Activated CD8-positive, alpha-beta memory T cell treated with anti-CD3 and anti-CD28 coated beads for 1 hour (primary cell): ENCODE measurements at places on chromosomes 6 and 20.
A peak's percentile ranks its signal among the peaks of the same experiment; 100 is the strongest.

DNA sequence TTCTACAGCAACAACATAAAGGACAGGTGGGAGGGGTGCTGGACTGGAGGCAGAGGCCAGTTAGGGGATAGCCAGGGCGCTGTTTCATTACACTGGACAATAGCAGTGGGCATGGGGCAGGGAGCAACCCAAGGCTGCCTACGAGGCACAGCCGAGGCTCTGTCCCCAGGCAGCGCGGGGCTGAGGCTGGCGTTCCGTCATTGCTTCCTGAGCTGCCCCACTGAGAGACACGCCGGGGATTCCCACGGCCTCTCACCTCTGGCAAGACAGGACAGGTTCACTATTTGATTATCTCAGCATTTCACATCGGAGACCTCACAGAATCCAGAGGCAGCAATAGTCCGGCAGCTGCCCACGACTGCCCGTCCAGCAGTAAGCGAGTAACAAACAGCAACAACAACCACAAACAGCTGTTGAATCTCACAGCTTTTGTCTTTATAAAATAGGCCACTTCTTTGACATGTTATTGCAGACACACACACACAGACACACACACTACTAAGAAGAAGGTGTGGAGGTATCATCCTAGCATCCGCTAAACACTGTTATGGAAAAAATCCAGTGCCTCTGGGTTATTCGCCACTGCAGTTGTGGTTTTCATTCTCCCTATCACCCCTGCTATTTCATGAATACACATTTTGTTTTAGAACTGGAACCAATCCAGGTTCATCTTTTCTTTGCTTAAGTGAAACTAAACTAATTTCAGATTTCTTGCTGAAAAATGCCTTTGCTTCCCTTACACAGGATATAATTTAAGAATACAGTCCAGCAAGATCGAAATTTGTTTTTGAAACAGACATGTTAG, 19.5 kb downstream of the KIF25 start:
- DNase-seq: no peak

GRCh38 chr20:9600562-9600961, 86.2 kb downstream of the LAMP5 start:
- no peak for DNase-seq

DNA sequence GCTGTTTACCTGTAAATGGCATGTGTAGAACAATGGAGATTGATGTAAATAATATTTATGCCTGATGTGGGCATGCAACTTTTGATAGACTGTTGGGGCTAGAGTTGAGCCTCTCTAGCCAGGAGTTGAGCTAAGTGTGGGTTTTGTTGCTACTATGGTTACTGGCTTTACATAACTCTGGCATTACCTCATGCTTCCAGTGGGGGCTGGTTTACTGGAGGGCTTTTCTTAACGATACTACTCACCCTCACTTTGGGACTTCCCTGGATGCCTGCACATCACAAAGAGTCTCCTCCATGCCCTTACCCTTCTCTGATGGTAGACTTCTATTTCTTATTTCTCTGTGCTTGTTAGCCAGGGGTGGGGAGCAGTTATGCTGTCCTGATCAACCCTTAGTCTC, 524.6 kb upstream of the CDH4 start:
- no peak for DNase-seq

DNA sequence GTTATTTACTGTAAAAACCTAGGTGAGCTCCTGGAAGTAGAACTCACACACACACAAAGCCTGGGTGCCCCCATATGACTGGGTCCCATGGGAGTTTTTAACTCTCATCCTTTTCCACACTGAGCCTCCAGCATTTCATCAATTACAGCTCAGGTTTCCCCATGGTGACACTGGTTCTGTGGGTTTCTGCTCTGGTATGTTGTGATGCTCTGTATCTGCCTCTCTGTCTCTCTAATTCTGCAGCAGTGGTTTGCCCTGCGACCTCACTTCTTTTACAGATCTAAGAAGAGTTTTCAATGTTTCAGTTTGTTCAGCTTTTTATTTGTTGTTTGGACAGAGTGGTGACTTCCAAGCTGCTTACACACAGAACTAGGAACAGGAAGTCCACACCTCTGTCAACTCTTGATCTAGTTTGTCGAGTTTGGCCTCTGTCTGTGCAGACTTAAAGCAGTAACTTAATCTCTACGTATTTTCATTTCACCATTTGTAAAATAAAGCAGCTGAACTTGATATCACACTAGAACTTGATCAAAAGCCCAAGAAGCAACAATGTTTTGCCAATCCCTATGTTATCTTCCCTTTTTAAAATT, 554.3 kb downstream of the EPHA7 start:
- no peak for DNase-seq

DNA sequence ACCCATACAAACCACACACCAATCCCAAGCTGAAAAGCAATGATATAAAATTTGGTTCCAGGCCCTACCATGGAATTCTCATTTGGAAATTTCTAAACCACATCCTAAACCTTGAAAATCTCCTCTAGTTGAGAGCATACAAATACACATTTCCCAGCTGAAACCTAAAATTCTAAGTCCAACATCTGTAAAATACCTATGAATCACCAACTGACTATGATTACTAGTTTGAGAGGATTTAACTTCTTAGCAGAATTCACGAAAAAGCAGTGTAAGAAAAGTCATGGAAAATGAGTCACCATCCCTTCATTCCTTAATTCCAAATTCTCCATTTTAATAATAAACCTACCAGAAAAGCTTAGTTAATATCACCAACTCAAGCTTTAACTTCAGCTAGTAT, 15.4 kb downstream of the RANBP9 start:
- DNase-seq: no peak

DNA sequence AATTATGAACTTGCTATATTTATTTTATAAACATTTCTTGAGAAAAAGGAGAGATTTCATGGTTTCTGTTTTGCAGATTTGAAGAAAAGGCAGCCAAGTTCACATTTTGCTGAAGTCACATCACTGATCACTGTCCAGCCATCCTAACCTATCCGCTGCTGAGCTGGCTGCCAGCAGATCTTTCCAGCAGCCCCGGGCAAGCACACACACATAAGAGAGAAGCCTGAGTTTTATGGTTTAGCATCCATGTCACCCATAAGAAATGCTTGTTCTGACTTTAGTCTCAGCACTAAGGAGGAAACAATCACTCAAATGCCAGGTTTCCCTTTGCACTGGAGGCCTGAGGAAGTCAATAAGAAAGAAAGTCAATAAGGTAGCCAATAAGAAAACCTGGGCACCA, 287.1 kb downstream of the SMOC2 start:
- no peak for DNase-seq

DNA sequence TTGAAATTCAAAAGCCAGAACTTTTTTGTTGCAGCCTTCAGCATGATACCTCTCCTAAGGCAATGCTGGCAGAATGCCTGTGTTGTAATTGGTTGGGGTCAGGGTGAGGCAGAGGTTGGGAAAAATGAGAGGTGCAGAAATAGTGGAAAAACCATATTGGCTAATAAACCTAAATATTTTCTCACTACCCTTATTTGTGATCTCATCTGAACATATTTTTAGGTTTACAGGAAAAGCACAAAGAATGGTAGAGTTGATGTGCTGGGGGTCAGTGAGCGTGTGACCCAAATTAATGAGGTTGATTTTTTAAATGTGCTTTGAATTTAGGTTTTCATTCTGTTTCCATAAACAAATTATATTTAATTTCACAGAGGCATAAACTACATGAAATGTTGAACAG, 437.3 kb downstream of the HDGFL1 start:
- no peak for DNase-seq

- no peak for DNase-seq
These were observed 34.5 kb upstream of the FAM184A start for GRCh38 chr6:119112812-119113530.

DNA sequence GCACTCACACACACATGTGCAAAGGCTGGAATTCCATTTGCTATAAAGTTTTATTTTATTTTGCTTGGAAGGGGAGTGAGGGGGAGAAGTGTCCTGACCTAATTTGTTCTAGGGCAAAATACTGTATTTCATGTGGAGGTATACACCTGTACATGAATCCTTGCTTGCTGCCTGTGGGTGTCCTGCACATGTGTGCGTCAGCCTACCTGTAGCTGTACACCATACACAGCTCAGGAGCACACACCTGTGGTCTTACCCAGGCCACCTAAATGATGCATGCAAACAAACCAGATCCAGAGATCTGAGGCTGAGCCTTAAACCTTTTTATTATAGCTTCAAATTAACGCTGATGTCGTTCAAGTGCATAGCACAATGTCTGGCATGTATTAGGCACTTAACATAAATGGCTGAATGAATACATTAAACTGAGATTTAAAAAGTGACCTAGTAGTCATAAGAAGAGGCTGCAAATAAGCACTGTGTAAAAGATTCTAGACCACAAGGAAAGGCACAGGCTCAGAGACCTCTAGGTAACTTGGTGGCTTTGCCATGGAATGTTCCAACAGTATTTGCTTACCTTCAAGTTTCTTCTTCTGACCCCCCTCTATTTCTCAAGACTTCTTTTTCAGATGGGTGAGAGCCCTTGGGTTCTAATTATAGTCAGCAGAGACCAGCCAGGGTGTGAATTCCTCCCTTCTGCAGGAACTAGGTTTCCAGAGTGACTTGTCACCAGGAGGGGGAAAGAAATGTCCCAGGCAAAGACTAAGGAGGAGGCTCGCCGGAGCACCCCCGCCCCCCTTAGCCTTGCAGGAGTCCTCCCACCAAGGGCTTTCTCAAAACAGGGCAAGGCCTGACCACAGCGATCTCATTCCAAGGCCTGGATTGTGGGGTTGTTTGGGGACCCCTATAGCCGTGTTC, 13.4 kb downstream of the FOXC1 start:
- DNase-seq: no peak

DNA sequence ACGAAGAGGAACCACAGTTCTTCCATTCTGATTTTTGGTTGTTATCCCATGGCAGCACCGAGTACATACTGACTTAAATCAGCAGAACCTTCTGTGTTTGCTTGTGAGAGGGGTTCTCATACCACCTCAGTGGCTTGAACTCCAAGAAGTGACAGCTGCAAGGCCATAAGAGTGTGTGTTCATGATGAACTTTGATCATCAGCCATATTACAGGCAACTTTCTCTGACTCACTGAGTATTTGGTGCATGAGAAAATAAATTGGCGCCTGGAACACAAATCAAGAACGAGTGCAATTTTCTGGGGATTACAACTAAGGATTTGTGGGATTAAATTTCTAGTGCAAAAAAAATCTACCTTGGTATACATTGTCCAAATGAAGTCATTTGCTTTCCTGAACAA, 68.9 kb downstream of the CYP39A1 start:
- DNase-seq: no peak

GRCh38 chr6:92922216-92922806, 497.0 kb downstream of the EPHA7 start:
- no peak for DNase-seq

- no peak for DNase-seq
These were observed 92.1 kb upstream of the NEDD9 start for GRCh38 chr6:11324453-11325015.

DNA sequence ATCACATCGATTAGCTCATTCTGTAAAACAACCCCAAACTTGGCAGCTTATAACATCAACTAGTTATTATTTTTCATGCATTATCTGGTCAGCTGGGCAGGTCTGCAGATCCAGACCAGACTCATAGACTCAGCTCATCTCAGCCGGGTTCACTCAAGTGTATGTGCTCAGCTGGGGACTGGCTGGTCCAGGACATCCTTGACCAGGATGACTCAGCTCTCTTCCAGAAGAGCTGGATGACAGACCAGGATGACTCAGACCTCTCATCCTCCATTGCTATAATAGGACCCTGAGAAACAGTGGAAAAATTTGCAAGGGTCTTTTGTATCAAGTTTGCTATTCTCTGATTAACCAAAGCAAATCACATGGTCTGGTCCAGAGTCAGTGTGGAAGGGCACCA, 312.5 kb upstream of the PLCB4 start:
- no peak for DNase-seq

GRCh38 chr6:37029249-37029971, 24.0 kb downstream of the FGD2 start:
- no peak for DNase-seq

GRCh38 chr6:34044945-34045595, 100.8 kb downstream of the GRM4 start:
- no peak for DNase-seq

DNA sequence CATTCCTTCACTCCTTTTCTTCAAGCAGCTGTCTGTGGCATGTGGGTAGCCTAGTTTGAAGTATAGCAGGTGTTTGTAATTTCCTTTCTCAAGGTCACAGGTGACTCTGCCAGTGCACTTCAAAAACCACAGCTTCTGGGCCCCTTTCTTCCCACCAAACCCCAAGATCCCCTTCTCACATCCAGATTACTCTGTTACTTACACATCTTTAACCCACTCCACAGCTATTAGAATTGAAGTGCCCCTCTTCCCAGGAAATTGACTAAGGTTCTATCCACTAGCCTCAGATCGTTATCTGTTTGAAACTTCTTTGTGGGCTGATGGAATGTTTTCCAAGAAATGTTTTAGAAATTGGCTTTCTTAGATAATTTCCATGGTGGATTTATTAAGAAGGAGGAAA, 150.8 kb downstream of the AHI1 start:
- no peak for DNase-seq

DNA sequence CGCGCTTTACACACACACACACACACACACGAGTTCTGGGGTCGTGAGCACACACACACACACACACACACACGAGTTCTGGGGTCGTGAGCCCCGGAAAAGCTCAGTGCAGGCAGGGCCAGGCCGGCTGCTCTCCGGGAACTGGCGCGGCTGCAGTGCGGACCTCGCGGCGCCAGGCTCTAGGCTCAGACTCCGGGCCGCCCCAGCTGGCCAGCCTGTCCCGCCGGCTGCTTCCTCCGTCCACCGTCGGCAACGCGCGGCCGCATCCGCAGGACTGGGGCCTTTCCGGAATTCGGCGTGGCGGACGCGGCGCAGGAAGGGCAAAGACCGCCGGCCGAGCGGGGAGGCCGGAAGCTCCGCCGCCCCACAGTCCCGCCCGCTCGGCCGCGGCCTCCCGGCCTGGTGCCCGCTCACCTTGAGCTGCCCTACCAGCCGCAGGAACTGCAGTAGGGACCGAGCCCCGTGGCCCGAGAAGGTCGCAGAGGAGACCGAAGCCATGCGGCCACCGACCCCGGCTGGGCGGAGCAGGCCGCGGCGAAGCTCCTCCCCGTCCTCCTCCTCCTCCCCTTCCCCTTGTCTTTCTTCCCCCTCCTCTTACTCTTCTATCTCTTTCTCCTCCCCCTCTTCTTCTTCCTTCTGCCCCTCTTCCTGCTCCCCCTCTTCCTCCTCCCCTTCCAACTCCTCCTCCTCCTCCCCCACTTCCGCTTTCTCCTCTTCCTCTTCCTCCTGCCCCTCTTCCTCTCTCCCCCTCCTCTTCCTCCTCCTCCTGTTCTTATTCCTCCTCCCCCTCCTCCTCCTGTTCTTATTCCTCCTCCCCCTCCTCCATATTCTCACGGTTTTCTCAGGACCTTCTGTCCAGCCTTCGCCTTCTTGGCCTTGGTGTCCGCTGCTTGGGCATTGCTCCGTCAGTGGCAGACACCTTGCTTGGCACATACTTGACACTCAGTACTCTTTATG, at the start of gene HDDC2:
Gene HDDC2 (minus strand): TSS at position 533 of the 957 bp plus-strand sequence. CDS start 35 bp downstream, at position 498.
- DNase-seq: peak; percentile 23

DNA sequence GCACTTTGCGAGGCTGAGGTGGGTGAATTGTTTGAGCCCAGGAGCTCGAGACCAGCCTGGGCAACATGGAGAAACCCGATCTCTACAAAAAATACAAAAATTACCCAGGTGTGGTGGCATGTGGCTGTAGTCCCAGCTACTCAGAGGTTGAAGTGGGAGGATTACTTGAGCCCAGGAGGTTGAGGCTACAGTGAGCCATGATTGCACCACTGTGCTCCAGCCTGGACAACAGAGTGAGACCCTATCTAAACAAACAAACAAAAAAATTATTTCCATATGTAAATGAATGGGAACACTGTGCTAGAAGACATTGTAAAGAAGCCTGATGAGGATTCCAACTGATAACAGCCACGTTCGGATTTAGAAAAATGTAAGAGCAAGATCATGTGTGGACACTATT, 154.2 kb downstream of the ZFP64 start:
- no peak for DNase-seq
